ENCODE measurements at places on chromosomes 2 and 18.

- DNase-seq = no peak
Measured at GRCh38 chr2:42756150-42756775, 7.7 kb downstream of the OXER1 start.

GRCh38 chr2:176464886-176465564 lies 195.8 kb downstream of the MTX2 start:
- DNase-seq = no peak

GRCh38 chr2:46564811-46565241 lies 85.5 kb downstream of the TMEM247 start:
- DNase-seq = no peak

DNA sequence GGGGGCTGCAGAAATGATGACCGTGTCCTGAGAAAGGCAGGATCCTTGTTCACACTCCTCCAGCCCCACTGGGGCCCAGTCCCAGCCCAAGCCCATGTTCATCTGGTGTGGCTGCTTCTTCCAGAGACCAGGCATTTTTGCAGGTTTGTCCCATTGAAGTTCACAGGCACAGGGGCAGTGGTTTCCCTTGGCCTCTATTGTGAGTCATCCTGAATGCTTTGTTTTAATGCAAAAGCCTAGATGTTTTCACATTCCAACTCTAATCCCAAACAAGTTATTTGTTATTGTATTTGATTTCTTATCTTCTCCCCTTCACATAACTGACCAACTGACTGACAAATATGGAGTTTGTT lies 426.4 kb upstream of the ID2 start:
- DNase-seq = no peak

DNA sequence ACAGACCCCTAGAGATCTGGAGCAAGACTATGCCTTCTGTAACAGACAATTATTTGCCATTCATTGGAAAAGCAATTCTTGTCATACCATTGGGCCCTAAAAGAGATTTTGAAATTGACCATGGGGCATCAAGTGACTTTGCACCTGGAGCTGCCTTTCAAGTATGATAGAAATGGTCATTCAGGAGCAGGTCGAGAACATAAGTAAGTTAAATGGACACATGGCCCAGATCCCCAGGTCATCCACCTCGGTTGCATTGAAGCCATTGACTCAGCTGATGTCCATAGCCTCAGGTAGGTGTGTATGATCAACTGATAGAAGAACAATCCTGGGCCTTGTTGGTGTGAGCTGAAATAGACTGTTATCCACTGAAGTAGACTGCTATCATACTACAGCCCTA lies 19.3 kb downstream of the CHCHD5 start:
- DNase-seq = no peak

- no peak for DNase-seq
Measured at GRCh38 chr2:85414761-85415553, 3.6 kb upstream of the SH2D6 start.

DNA sequence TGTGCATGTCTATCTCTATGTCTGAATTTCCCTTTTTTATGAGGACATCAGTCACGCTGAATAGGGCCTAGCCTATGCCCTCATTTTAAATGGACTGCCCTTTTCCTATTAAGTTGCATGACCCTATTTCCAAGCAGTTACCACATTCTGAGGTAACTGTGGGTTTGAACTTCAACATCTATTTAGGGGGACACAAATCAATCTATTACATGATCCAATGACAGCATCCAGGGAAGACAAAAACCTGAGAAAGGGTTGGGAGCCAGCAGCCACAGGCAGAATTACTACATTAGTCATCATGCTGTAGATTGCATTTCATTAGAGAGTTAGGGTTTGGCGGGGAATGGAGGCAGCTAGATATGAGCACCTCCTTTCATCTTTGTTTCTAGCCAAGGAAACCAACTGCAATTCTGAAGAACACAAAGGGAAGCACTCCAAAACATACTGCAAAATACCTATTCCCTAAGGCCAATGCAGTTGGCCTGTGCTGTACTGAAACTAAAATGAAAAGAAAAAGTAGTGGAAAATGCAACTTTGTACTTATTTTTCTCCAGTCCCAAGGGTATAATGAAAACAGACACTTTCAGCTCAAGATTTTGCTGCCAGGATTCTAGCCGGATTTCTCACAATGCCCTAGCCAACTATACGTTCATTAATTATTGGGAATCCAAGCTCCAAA lies 40.4 kb upstream of the C1D start:
- no peak for DNase-seq

- no peak for DNase-seq
Measured at GRCh38 chr2:1246239-1246638, 167.0 kb upstream of the TPO start.

DNA sequence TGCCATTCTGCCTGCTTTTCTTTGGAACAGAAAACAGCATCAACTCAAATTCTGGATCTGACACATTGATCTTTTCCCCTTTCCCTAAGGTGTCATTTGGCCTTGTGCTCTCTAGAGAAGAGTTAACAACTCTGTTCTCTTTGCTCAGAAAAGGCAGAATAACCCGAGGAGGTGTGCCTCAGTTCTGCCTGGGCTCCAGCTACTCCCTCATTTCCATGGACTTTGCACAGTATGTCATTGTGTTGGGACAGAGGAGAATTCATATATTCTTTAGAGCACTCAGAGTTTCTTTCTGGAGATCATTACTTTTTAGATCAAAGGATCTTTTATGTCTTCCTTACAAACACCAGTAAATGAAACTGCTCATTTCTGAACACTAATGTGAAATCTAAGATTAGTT lies 249.1 kb downstream of the PHLPP1 start:
- DNase-seq = no peak

GRCh38 chr2:43393918-43394317 lies 167.5 kb upstream of the ZFP36L2 start:
- no peak for DNase-seq

GRCh38 chr18:1048032-1048431 lies 143.4 kb downstream of the ADCYAP1 start:
- no peak for DNase-seq

DNA sequence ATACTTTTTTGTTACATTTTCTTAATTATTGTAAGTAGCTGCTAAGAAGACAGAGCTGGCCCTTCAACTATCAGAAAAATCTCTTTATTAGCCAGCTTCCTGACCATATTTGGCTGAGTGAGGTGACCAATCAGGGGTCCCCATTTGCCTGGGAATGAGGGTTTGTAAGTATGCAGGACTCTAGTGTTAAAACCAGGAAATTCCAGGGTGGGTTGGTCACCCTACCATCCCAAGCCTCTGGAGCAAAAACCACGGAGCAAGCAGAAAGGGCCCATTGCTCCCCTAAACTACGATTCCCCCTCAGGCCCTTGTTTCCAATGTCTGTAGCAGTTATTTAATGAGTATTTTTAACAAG lies 165.6 kb upstream of the NCKAP5 start:
- no peak for DNase-seq

GRCh38 chr2:7375901-7376300 lies 458.7 kb downstream of the RNF144A start:
- DNase-seq = no peak

- DNase-seq = no peak
Measured at GRCh38 chr2:7719876-7720275, 802.7 kb downstream of the RNF144A start.

- no peak for DNase-seq
Measured at GRCh38 chr18:62790871-62791772, 75.8 kb downstream of the PHLPP1 start.

Data from activated CD8-positive, alpha-beta memory T cell treated with anti-CD3 and anti-CD28 coated beads for 1 hour (primary cell).